ENCODE measurements at places on chromosomes 16 and 17. TPM values are rescaled to one million over a fixed set of nuclear protein-coding genes. Genes with fewer than 3 reads are reported as not detected.

Gene HOXB7
- total RNA-seq = 0.35 TPM

DNA sequence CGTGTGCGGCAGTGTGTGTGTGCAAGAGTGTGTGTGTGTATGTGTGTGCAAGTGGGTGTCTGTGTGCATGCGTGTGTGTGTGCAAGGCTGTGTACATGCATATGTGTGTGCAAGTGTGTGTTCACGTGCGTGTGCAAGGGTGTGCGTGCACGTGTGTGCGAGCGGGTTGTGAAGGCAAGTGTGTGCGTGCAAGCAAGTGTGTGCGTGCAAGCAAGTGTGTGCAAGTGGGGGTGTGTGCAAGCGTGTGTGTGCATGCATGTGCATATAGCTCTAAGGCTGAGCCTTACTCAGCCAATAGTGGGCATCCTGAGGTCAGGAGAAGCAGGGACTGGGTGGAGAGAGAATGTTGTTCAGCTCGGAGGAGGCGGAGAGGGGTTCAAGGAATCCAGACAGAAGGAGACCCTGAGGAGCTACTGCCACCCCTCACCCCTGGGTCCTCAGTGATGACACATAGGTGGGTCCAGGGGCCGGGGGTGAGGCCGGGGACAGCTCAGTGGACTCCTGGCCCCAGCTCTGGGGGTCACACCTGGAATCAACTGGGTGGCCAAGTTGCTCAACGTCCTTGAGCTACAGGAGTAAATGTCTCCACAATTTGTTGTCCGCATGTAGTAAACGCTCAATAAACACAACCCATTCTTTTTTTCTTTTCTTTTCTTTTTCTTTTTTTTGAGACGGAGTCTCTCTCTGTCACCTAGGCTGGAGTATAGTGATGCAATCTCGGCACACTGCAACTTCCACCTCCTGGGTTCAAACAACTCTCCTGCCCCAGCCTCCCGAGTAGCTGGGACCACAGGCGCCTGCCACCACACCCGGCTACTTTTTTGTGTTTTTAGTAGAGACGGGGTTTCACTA is 1.8 kb downstream of the PRR29 start:
- DNase-seq = no peak

- DNase-seq = no peak
These were observed 55.4 kb downstream of the GP2 start for GRCh38 chr16:20271893-20272292.

DNA sequence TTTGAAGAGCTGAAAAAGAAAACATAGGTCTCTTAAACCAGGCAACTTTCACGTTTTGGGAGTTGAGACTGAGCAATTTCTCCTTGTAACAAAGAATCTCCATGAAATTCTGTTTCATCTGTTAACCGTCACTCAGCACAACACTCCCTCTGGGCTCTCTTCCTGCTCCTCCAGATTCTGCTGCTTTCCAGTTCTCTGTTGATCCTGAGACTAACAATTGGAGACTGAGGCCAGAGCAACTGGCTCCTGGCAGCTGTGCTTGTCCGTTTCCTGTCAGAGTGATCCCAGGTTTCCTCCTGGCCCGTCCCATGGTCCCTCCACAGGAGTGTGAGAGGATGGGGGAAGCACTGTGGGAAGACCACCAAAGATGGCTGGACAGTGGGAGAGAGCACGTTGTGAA is 32.5 kb downstream of the IST1 start:
- DNase-seq = no peak

GRCh38 chr16:59887856-59888255 is 1153.7 kb upstream of the GOT2 start:
- DNase-seq = no peak

- no peak for DNase-seq
These were observed 11.7 kb upstream of the SEC14L1 start for GRCh38 chr17:77128896-77129567.

Gene PRRT2
- 0.42 TPM for total RNA-seq

- no peak for DNase-seq
These were observed 35.6 kb downstream of the NLRC3 start for GRCh38 chr16:3541527-3542155.

GRCh38 chr17:4490637-4491061 is 8.0 kb upstream of the SPNS2 start:
- no peak for DNase-seq

- DNase-seq = no peak
These were observed 725 bp upstream of the CACNA1H start for GRCh38 chr16:1152123-1152638.

- DNase-seq = no peak
These were observed 624.5 kb downstream of the TOX3 start for GRCh38 chr16:51922476-51922875.

- no peak for DNase-seq
These were observed 5.5 kb downstream of the CCDC182 start for GRCh38 chr17:57739402-57740234.

Gene KRTAP2-2
- total RNA-seq = not detected

Gene FN3K
- 21.3 TPM for total RNA-seq
